Stimulated activated CD8-positive, alpha-beta memory T cell treated with anti-CD3 and anti-CD28 coated beads, Interleukin-15, amount 100 ng/mL, for 24 hours (primary cell): ENCODE measurements at places on chromosomes 6 and 20.
A peak's percentile ranks its signal among the peaks of the same experiment; 100 is the strongest.

DNA sequence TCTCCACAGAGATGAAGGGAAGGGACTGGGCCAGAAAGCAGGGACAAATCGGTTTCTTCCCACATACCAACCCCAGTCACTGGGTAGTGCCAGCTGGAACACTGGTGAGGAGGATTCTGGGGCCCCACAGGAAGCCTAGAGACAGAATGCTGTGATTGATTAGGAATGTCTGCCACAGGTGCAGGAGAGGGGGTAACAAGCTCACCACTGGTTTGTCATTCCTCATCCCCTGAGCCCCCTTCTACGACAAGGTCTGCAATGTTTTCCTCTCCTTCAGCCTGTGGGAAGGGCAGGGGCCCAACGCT, 89.8 kb downstream of the PREX1 start:
- no peak for DNase-seq

DNA sequence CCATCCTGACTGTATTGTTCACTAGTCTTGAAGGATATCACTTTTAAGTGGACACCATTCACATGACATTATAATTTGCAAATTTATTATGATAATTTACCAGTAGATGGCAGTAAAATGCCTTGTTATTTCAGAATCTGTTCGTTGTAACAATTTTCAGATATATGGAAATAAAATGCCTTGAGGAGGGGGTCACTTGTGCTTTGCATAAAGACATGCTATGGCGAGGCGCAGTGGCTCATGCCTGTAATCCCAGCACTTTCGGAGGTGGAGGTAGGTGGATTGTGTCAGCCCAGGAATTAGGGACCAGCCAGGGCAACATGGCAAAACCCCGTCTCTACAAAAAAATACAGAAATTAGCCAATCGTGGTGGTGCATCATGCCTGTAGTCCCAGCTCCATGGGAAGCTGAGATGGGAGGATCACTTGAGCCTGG, 9.0 kb upstream of the NCOA6 start:
- no peak for DNase-seq

DNA sequence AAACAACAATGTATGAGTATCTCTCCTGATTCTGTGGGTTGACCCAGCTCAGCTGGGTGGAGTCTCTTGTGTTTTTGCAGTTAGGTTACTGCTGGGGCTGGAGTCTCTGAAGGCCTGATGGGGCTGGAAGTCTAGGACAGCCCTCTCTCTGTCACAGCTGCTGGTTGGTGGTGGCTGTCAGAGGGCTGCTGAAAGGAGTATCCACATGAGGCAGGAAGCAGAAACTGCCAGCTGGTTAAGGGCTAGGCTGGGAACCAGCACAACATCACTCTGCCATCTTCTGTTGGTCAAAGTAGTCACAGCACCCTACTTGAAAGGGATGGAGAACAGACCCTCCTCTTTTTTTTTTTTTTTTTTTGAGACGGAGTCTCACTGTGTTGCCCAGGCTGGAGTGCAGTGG, 10.0 kb upstream of the PACSIN1 start:
- no peak for DNase-seq

- DNase-seq: no peak
Measured at GRCh38 chr6:144898052-144898689, 613.0 kb downstream of the UTRN start.

DNA sequence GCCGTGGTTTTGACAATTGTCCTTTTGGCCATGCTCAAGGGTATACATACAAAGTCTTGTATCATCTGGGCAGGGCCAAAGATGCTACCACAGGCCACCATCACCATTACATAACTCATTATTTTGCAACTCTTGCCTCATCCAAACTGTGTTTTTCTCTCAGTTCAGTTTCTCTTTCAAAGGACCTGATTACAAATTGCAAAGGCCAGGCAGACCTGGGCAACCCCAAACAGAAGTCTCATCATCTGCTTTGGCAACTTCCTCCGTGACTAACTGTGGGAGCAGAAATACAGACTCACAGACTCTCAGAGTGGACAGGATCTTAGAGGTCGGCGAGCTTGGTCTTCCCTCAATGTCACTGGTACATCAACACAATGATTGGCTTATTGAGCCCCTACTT, 117.8 kb upstream of the NEDD9 start:
- DNase-seq: no peak

- DNase-seq: no peak
Measured at GRCh38 chr6:48084201-48084600, 26.8 kb downstream of the PTCHD4 start.

DNA sequence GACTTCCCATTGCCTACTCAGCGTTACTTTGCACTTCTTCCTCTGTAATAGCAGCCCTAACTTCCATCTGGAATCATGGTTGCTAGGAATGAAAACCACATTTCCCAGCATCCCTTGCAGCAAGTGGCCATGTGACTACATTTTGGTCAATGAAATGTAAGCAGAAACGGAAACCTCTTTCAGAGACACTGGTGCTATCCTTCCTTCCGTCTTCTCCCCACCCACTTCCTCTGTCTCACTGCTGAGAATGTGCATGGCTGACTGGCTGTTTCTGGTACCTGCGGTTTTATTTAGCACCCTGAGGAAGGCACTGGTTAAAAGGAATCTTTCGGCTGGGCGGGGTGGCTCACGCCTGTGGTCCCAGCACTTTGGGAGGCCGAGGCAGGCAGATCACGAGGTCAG, 107.4 kb downstream of the SCML4 start:
- DNase-seq: peak; percentile 37

DNA sequence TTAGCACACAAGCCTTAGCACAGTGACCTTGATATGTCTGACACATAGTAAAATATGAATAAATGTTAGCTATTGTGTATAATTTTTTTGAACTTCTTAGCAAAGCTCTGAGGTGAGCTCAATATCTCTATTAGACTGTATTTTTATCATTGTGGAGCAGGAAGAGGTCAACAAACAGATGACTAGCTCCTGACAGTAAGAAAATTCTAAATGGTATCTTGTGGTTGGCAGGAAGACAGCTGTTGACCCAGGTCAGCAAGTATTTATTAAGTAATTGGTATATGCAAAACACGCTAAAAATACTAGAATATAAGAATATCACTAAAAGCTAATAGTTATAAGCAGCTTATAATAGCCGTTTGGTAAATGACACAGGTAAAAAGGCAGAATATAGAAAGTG, 77.5 kb upstream of the MARCKS start:
- DNase-seq: no peak

- no peak for DNase-seq
Measured at GRCh38 chr20:4985658-4986057, 15.7 kb downstream of the SLC23A2 start.

DNA sequence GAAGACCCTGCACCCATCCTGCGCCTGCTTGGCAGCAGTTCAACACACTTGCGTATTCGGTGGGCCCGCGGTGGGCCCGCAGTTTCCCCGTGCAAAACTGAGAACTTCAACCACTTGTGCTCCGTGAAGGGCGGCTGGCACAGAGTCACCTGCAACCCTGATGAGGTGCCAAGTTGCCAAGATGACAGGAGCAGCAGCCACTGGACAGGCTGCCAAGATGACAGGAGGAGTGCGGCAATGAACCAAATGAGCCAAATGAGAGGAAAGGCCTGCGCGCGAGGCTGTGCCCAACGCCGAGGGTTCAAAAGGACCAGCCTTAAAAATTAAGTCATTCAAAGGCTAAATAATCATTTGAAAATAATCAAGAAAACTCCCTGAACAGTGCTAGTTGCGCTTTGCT, 20.1 kb downstream of the DIDO1 start:
- DNase-seq: no peak

GRCh38 chr6:160088069-160088783, 33.4 kb upstream of the SLC22A1 start:
- DNase-seq: no peak

DNA sequence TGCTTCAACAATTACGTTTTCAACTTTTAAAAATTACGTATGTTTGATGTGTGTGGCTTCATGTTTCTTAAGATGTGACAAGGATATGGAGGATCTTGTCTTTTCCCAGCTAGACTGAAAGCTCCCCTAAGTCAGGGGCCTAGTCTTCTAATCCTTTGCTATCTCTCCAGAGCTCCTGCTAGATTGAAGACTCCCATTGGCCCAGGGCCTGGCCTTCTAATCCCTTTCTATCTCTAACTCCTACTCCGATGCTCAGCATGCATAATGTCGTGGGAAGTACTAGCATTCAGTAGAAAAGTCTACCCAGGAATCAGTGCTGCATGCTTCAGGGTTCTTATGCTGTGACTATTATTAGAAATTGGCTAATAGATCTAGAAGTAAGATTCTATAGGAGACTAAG, 144.8 kb upstream of the SUPT3H start:
- DNase-seq: no peak

DNA sequence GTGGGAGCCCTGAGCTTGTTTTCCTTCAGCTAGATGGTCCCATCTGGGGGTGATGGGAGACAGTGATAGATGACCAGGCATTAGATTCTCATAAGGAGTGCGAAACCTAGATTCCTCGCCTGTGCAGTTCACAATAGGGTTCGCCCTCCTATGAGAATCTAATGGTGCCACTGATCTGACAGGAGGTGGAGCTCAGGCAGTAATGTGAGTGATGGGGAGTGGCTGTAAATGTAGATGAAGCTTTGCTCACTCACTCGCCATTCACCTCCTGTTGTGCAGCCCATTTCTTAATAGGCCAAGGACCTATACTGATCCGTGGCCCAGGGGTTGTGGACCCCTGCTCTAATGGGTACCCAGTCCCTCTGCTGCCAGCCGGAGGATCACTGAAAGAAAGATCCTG, 20.7 kb upstream of the KCNB1 start:
- DNase-seq: no peak

DNA sequence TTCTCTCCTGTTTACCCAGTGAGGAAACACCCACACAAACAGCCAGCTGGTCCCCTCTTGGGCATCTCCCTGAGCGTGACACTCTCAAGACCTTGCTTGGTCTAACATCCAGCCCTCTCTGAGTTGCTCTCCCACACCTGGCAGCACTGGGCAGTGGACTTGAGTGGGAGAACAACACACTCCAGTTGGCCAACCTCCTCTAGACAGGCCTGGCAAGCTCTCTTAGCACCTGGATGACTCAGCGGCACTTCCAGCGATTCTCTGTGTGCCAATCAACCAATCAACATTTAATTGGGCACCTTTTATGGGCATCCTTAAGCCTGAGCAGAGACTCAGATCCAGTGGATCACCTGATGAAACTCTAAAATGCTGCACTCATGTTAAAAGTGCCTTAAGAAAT, 76.6 kb upstream of the QKI start:
- DNase-seq: no peak

GRCh38 chr6:168039301-168039700, 39.7 kb downstream of the FRMD1 start:
- DNase-seq: no peak

- DNase-seq: no peak
Measured at GRCh38 chr6:32713241-32713640, 27.9 kb upstream of the HLA-DQA2 start.

- DNase-seq: no peak
Measured at GRCh38 chr6:16063580-16063979, 65.3 kb upstream of the MYLIP start.

- no peak for DNase-seq
Measured at GRCh38 chr6:111990214-111990613, 63.7 kb upstream of the CCN6 start.

- no peak for DNase-seq
Measured at GRCh38 chr6:70524721-70525286, 41.9 kb upstream of the SDHAF4 start.

DNA sequence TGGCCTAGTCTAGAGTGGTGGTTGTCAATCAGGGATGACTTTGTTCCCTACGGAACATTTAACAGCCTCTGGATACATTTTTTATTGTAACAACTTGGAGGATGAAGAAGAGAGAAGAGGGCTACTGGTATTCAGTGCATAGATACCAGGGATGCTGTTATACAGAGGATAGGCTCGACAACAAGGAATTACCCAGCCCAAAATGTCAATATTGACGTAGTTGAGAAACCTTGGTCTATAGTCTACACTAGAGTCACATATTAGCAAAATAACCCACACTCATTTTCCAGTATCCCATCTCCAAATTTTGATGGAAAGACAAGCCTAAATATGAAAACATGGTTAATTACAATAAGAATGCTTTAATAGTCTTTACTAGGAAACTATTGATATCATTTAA, 195.1 kb downstream of the PKHD1 start:
- no peak for DNase-seq

GRCh38 chr20:38804682-38805501, 605 bp upstream of the PPP1R16B start:
- peak; percentile 35 for DNase-seq

DNA sequence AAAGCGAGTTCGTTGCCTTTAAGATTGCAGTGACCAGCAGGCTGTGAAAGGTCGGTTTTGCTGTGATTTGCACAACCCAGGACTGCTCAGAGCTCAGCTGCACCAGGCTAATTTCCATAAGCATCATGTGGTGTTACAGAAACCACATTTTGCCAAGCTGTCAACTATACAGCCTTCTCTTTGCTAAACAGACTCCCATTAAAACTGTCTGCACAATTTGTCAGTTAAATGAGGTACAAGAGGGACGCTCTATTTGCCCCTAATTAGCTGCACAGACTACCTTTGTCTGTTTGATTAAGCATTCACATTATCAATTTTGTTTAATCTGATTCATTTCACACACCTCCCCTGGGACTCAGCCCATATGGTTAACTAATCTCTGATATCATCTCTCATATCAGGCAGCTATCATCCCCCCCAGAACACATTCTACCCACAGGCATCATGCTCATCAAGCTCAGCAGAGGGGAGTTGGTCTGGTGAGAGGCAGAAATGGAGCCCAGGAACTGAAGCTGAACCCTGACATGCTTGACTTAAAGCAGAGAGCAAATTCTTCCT, 62.1 kb downstream of the OLIG3 start:
- DNase-seq: no peak

DNA sequence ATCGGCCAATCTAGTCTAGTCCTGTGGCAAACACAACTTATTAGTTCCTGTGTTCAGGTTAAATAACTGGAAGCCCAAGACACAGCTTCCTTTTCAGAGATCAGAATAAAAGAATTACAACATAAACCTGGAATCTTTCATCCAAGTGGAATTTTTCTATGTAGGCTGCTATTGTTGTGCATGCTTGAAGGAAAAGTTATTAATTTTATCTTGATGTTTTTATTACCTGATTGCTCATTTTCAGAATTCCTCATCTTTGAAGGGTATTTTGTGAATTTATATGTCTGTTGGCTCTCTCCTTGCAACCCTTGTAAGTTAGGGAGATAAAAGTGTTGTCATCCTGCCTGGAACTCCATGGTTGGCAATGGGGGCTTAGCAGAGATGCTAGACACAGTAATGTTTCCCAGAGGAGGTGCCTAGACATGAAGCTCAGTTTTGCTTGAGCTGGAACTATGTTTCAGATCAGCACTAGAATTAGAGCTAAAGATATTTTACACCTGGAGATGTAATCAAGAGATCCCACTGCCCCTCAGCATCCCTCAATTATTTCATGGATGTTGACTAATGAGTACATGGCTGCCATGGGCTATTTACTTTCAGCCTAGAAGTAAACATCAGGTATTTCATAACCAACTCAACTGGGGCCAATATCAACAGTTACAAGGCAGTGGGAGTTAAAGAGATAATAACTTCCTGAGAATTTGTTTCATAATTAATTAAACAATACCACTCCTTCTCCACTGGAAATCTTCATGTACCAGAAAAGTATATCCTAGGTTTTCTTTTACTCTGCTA, 367.0 kb upstream of the MARCKS start:
- DNase-seq: no peak

GRCh38 chr6:102216232-102216631, 822.7 kb downstream of the GRIK2 start:
- DNase-seq: no peak

GRCh38 chr20:57991211-57991881, 237.1 kb downstream of the ANKRD60 start:
- DNase-seq: no peak

- no peak for DNase-seq
Measured at GRCh38 chr6:147741389-147741788, 232.9 kb downstream of the SAMD5 start.

- DNase-seq: no peak
Measured at GRCh38 chr6:143767433-143767832, 75.7 kb upstream of the LTV1 start.
